ENCODE measurements at places on chromosomes 12 and 14.

GRCh38 chr12:31331242-31331641, 5.3 kb upstream of the SINHCAF start:
- DNase-seq, result no peak

GRCh38 chr14:30587141-30587540, 28.2 kb downstream of the G2E3 start:
- no peak for DNase-seq

DNA sequence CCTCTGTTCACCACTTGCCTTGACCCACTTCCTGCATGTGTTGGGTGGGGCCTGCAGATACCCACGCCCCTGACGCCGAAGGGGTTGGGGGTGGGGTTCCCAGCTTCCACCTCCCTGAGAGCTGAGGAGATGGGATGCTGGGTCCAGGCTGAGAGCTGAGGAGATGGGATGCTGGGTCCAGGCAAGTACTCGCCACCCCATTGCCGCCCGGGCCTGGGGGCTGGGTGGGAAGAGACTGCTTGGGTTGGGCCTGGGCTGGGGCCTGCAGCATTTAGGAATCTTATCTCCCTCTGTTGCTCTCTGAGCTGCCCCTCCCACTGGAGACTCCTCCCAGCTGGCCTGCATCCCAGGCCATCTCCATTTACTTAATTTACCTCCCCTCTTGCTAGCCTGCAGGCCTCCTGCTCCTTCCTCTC, 17.4 kb downstream of the TEAD4 start:
- no peak for DNase-seq

GRCh38 chr12:14995583-14996425, 23.0 kb downstream of the PDE6H start:
- no peak for DNase-seq

DNA sequence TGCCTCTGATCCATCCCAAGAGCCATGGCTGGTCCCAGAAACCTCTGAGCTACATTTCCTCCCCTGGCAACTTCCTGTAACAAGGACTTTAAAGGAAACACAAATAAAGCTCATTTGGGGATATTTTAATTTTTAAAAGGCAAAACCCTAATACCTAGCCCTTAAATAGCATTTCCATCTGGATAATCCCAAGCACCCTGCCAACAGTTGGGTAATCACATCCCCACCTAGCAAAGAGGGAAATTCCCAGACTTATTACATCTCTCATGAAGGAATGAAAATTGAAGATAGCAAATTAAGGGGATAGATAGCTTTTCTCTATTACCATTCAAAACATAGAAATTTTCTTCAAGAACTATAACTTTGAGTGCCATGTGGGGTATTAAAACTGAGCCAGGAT, 213.7 kb upstream of the BMP4 start:
- no peak for DNase-seq

Measured in activated T-helper 1 cell treated with anti-CD3 and anti-CD28 coated beads, Interleukin-12 subunit alpha, Interleukin-12 subunit beta, Interleukin-2, Interleukin-4 antibody, amounts not matched to agents 30 ng/mL and 10 ng/mL and 1 ng/mL, durations not matched to agents 14 hours and 24 hours and 36 hours (primary cell).